ENCODE measurements at places on chromosomes 13 and 19. TPM values are rescaled to one million over a fixed set of nuclear protein-coding genes. Genes with fewer than 3 reads are reported as not detected.

- H3K4me3 ChIP-seq, result no peak overlapping the region
- H3K27me3 ChIP-seq, result no peaks in the 10 kb centered on the region
- DNase-seq, result no peak
- H3K36me3 ChIP-seq, result peaks cover 2% of the 10 kb centered on the region
- no peak overlapping the region for H3K27ac ChIP-seq
These were observed 7.5 kb downstream of the COG3 start for GRCh38 chr13:45472171-45472705.

- H3K27me3 ChIP-seq, result no peaks in the 10 kb centered on the region
- no peak overlapping the region for H3K27ac ChIP-seq
- no peak overlapping the region for H3K4me3 ChIP-seq
- no peaks in the 10 kb centered on the region for H3K4me1 ChIP-seq
These were observed 26.1 kb upstream of the TFDP1 start for GRCh38 chr13:113558461-113558860.

DNA sequence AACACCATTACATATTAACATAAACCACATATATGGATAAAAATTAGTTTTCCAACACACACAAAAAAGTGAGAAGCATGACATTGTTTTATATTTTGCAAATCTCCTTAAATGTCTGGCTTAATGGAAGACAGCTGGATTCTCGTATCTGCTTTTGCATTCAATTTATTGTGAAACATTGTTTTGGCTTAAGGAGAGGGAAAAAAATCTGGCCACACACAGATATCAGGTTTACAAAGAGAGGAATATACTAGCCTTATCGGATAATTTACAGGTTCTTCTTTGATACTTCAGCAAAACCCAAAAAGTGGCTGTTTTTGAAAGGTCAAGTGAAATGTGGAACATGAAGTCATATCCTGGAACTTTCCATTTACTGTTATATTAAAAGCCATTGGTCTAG, 523.5 kb upstream of the ARGLU1 start:
- no peaks in the 10 kb centered on the region for H3K4me1 ChIP-seq
- DNase-seq, result no peak
- H3K27ac ChIP-seq, result no peak overlapping the region

- DNase-seq, result no peak
- no peak overlapping the region for H3K4me3 ChIP-seq
- H3K27me3 ChIP-seq, result no peaks in the 10 kb centered on the region
- H3K4me1 ChIP-seq, result no peaks in the 10 kb centered on the region
- no peaks in the 10 kb centered on the region for H3K36me3 ChIP-seq
These were observed 6.2 kb upstream of the SPART start for GRCh38 chr13:36352350-36352749.

DNA sequence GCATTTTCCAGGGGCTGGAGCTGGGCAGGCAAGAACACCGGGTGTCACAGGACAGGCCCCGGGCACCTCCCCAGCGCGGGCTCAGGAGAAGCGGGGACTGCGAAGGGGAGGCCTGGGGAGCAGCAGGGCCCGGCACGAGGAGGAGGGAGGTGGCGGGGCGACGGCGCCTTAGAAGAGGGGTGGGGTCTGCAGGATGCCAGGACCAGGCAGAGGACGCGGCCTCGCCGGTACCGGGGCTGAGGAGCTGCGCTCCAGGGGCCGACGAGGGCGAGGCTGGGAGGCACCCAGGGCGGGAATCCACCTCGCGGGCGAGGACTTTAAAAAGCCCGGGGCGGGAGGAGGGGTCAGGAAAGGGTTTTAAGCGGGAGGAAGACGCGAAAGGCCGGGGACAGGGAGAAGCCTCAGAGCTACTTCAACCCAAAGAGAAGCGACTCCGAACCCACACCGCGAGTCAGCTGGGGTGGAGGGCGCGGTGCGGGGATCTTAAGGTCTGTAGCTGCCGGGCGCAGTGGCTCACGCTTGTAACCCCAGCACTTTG, 665 bp downstream of the ZNF347 start:
- H3K4me1 ChIP-seq, result no peaks in the 10 kb centered on the region
- peak overlapping the region; percentile 47 for H3K27ac ChIP-seq
- peak overlapping the region; percentile 77 for H3K4me3 ChIP-seq

DNA sequence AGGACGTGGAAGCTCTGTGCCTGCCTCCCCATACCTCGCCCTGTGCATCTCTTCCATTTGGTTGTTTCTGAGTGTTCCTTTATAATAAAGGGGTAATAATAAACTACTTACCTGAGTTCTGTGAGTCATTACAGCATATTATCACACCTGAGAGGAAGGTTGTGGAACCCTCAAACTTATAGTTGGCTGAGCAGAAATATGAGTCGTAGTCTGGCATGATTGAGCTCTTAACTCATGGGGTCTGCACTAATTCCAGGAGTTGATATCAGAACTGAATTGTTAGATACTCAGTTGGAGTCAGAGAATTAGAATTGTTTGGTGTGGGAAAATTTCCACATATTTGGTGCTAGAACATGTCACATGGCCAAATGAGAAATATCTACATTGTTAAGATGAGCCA, 52.4 kb upstream of the HTR2A start:
- H3K27me3 ChIP-seq, result no peaks in the 10 kb centered on the region
- no peak for DNase-seq
- H3K4me1 ChIP-seq, result no peaks in the 10 kb centered on the region
- no peak overlapping the region for H3K4me3 ChIP-seq
- H3K27ac ChIP-seq, result no peak overlapping the region
- H3K36me3 ChIP-seq, result no peaks in the 10 kb centered on the region

- H3K27ac ChIP-seq, result no peak overlapping the region
- H3K4me1 ChIP-seq, result peaks cover 4% of the 10 kb centered on the region
- H3K27me3 ChIP-seq, result no peaks in the 10 kb centered on the region
These were observed 3.5 kb upstream of the C19orf25 start for GRCh38 chr19:1482361-1483130.

DNA sequence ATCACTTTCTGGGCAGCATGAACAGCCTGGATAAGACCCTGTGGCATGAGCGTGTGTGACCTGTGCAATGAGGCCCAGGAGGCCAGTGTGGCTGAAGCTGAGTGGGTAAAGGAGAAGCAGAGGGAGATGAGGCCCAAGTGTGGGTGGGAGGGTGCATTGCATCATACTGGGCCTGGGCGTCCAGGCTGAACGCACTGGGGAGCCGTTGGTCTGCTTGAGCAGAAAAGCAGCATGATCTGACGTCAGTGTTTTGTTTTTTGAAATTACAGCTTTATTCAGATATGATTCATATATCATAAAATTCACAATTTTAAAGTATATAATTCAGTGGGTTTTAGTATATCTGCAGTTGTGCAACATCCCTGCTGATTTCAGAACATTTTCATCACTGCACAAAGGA, 409.7 kb downstream of the HS6ST3 start:
- H3K36me3 ChIP-seq, result no peaks in the 10 kb centered on the region
- H3K27me3 ChIP-seq, result no peaks in the 10 kb centered on the region
- DNase-seq, result no peak
- no peak overlapping the region for H3K4me3 ChIP-seq
- no peak overlapping the region for H3K27ac ChIP-seq
- H3K4me1 ChIP-seq, result no peaks in the 10 kb centered on the region

DNA sequence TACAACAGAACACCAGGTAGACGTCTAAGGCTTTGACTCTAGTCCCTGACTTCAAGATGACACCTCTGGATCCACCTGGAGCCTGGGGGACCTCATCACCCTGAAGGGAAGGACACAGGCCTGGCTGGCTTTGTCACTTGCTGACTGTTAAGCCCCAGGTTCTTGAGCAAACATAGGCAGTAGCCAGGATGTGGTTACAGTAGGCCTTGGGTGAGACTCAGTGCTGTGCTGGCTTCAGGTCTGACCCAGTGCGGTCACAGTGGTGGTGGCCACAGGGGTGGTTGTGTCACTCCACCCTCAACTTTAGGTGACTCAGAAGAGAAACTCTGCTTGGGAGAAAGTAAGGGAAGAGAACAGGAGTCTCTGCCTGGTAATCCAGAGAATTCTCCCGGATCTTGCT, 497.8 kb downstream of the UQCRFS1 start:
- no peak overlapping the region for H3K27ac ChIP-seq
- H3K27me3 ChIP-seq, result no peaks in the 10 kb centered on the region
- H3K36me3 ChIP-seq, result no peaks in the 10 kb centered on the region

DNA sequence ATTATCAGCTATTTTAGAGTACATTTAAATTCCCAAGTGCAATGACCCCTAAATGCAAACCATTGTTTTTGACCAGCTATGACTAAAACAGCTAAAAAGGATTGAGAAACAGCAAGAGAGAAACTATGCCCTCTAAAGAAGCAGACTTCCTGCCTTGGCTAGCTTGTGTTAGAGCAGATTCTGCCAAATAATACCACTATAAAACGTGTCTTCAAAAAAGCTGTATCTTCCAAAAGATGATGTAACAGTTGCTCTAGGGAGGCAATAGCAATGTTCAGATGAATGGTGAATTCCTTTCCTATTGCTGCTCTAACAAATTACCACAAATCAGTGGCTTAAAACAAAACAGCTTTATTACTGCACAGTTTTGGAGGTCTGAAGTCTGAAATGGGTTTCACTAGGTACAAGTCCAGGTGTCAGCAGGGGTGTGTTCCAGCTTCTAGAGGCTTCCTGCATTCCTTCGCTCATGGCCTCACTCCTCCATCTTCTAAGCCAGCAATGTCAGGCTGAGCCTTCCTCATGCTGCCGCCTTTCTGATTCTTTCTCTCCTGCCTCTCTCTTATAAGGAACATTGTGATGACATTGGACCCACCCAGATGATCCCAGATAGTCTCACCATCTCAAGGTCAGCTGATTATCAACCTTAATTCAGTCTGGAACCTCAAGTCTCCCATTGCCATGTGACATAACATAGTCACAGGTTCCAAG, 84.5 kb downstream of the LRRC63 start:
- H3K27me3 ChIP-seq, result no peaks in the 10 kb centered on the region
- H3K36me3 ChIP-seq, result no peaks in the 10 kb centered on the region
- no peaks in the 10 kb centered on the region for H3K4me1 ChIP-seq
- DNase-seq, result no peak
- no peak overlapping the region for H3K4me3 ChIP-seq

DNA sequence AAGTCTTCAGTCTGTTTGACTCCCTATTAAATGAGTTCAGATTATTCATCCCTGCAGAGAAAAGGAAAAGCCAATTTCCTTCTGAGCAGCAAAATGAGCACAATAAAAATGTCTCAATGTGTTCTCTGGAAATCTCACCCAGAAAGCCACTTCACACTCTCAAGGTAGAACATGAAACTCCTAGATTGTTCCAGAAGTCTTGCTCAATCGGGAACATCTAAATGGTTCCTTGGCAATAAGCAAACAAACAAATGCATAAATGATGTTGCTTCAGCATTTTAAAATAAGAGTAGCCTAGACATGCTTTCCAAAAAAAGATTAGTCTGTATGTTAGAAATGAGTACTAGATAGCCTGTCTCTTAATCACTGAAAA, 59.7 kb upstream of the TNFRSF19 start:
- H3K4me3 ChIP-seq, result no peak overlapping the region
- H3K27ac ChIP-seq, result no peak overlapping the region
- H3K27me3 ChIP-seq, result no peaks in the 10 kb centered on the region
- H3K36me3 ChIP-seq, result no peaks in the 10 kb centered on the region

Gene TUBA3C
- polyA plus RNA-seq, result not detected

Gene EFNB2
- polyA plus RNA-seq, result 20.2 TPM

All from small intestine (tissue), 16 donors.